Activated CD8-positive, alpha-beta memory T cell treated with anti-CD3 and anti-CD28 coated beads for 1 hour (primary cell): ENCODE measurements at places on chromosomes 2 and 18.

DNA sequence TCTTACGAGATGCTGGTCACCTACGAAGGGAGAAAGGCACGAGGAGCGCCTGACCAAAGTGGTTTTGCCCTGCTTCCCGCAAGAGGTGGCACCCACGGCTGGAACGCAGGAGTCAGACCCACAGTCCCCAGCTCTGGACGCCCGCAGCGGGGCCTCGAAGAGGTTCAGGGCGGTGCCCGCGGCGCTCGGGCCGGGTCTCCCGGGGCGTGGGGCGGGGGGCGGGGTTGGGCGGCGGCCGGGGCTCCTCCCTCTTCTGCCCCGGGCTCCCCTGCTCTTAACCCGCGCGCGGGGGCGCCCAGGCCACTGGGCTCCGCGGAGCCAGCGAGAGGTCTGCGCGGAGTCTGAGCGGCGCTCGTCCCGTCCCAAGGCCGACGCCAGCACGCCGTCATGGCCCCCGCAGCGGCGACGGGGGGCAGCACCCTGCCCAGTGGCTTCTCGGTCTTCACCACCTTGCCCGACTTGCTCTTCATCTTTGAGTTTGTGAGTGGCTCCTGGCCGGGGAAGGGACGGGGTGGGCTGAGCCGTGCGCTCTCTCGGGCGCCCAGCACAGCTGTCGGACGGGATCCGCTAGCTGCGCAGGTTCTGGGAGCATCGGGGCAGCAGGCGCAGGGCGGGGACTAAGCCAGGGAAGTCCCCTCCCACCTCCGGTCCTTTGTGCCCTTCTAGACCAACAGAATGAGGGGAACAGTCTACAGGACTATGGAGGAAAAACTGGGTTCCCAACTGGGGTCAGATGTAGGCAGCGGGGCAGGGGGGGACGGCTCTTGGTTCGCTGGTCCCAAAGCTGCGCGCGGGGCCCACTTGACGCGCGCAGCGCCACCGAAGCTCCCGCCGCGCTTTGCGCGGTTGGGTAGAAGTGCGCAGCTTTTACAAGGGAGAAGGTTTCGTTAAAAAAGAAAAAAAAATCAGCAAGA is at the start of gene MAL:
Gene MAL, plus strand, starts transcription at position 303 of the 914 bp plus-strand sequence. Its CDS starts 85 bp downstream, at position 388.
- peak; percentile 32 for DNase-seq

GRCh38 chr18:72201032-72201431 is 343.1 kb downstream of the CBLN2 start:
- no peak for DNase-seq

GRCh38 chr2:155846259-155846658 is 486.3 kb downstream of the NR4A2 start:
- DNase-seq: no peak

- DNase-seq: no peak
Measured at GRCh38 chr2:145818890-145819504, 1299.1 kb upstream of the ZEB2 start.

GRCh38 chr18:13516855-13517254 is 209.5 kb downstream of the FAM210A start:
- DNase-seq: no peak

DNA sequence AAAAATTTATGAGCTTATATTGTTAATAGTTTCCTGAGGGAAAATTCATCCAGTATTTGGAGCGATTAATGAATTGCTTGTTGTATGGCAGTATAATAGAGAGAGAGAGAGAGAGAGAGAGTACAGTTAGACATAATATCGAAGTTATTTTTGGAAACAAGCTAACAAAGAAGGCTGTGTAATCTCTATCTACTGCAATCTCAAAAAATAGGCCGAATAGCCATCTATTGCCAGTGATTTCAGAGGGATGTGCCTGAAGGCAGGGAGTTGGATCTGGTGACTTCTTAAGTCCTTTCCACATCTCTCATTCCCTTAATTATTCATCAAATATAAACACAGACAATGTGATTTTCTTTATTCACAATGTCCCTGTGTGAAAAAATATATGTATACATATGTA is 433.1 kb upstream of the RAB12 start:
- DNase-seq: no peak

DNA sequence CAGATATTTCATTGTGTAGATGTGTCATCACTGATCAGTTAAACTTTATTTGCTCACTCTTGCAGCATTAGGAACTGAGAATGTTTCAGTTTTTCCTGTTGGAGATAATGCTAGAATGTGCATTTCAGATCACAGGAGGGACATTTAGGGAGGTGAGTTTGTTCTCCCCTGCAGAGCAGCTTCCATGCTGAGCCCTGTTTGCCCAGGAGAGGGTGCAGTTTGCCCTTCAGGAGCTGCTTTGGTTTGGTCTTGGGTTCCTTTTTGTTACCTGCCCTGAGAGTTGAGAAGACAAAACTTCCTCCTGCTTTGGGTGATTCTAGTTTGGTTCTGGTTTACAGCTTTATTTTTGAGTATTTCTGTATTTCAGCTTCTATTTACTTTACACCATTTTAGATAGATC is 49.9 kb downstream of the DGKD start:
- DNase-seq: no peak

DNA sequence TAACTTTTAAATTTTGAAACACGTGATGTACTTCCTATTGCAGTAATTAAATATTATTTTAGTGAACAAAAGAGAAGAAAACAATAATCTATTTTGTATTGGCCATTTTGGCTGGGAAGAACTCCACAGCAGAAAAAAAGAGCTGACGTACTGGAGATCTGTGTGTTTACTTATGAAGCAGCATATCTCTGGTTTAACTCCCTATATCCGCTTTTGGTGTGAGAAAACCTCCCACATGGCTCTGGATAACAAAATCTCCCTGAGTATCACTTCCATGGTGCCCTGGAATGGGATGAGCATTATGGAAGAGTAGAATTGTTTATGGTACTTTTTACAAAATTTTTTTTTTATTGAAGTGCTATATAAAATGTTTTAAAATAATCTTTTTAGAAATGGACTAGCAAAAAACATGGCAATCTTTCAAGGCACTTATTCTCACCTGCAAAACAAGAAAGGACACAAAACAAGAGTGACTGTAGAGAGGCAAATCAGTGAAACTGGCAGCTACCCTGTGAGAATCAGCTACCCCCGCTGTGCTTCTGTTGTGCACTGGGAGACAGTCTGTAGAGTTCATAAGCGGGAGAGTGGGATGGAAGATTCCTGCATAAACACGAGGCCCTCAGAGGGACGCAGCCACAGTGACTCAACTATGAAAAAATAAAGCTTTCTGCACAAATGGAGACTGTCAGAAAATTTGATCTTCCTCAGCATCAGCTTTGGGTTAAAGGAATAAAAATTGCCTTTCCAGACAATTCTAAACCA is 762.2 kb upstream of the HS6ST1 start:
- no peak for DNase-seq

DNA sequence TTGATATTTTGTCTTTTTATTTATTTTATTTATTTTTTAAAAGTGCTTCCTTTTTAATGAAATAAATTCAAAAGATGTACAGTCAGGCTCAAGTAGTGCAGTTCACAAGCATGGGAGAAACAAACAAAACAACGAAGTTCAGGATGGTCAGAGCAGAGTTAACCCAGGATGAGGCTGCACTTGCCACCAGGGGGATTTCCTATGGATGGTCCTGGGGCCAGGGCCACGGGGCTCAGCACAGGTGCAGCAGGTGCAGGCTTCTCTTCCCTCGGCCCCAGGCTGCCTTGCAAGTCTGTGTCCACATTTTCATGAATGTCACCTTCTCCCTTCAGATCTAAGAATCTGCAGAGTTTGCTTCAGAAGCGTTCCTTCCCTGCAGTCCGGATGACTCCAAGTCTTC is 76.5 kb downstream of the CDCA7 start:
- DNase-seq: no peak

- no peak for DNase-seq
Measured at GRCh38 chr18:10022365-10022764, 108.5 kb downstream of the VAPA start.

- DNase-seq: no peak
Measured at GRCh38 chr18:6627645-6628044, 101.9 kb upstream of the ARHGAP28 start.

GRCh38 chr2:7849027-7849426 is 832.8 kb upstream of the ID2 start:
- no peak for DNase-seq
